ENCODE measurements at places on chromosomes 1 and 21. TPM values are rescaled to one million over a fixed set of nuclear protein-coding genes. Genes with fewer than 3 reads are reported as not detected.

Gene VSIG8
- polyA plus RNA-seq, result not detected

Gene RNU1-3
- not detected for polyA plus RNA-seq

Gene C21orf91
- 3.7 TPM for polyA plus RNA-seq

Gene PMF1
- polyA plus RNA-seq, result 74.9 TPM

Gene LRRN2
- polyA plus RNA-seq, result not detected

Gene SLAMF7
- not detected for polyA plus RNA-seq

Gene TMEM51
- polyA plus RNA-seq, result 11.6 TPM

Gene NPHS2
- polyA plus RNA-seq, result not detected

Gene ZBTB8B
- polyA plus RNA-seq, result not detected

Gene CEP104
- 17.9 TPM for polyA plus RNA-seq

Gene ARMH1
- polyA plus RNA-seq, result 1.1 TPM

Gene AQP10
- polyA plus RNA-seq, result not detected

Gene GPBP1L1
- 24.0 TPM for polyA plus RNA-seq

Gene ITLN1
- not detected for polyA plus RNA-seq

Gene OPRD1
- not detected for polyA plus RNA-seq

Gene GCSAML
- not detected for polyA plus RNA-seq

Gene TRIM62
- 12.8 TPM for polyA plus RNA-seq

Gene ISG15
- 99.1 TPM for polyA plus RNA-seq

Gene SLC50A1
- 20.8 TPM for polyA plus RNA-seq

Gene FMO4
- polyA plus RNA-seq, result 0.55 TPM

Gene FBLIM1
- polyA plus RNA-seq, result 140 TPM

Gene CRP
- not detected for polyA plus RNA-seq

Gene LCE2B
- not detected for polyA plus RNA-seq

Gene CFAP74
- not detected for polyA plus RNA-seq

Gene SERPINC1
- polyA plus RNA-seq, result not detected

Gene OR2G3
- polyA plus RNA-seq, result not detected

Gene CYP4B1
- polyA plus RNA-seq, result not detected

Gene CLCNKA
- not detected for polyA plus RNA-seq

Gene GBP6
- not detected for polyA plus RNA-seq

Gene STIL
- 6.8 TPM for polyA plus RNA-seq

Gene BGLAP
- 0.67 TPM for polyA plus RNA-seq

Gene FGGY
- 5.6 TPM for polyA plus RNA-seq

Gene RUNX3
- polyA plus RNA-seq, result 0.07 TPM

Gene OR2L5
- not detected for polyA plus RNA-seq

Gene OXCT2
- polyA plus RNA-seq, result 0.22 TPM

Gene BACE2
- polyA plus RNA-seq, result 35.5 TPM

Gene SWT1
- 0.80 TPM for polyA plus RNA-seq

Gene LAPTM5
- 0.09 TPM for polyA plus RNA-seq

Gene PADI4
- polyA plus RNA-seq, result not detected

Gene SPAG17
- 0.10 TPM for polyA plus RNA-seq

Gene ATP1A2
- polyA plus RNA-seq, result 0.15 TPM

Gene S100A10
- 223 TPM for polyA plus RNA-seq

Gene AGT
- 0.34 TPM for polyA plus RNA-seq

Gene LYSMD1
- polyA plus RNA-seq, result 5.0 TPM

Gene HLX
- 5.9 TPM for polyA plus RNA-seq

Gene RAB42
- polyA plus RNA-seq, result 0.77 TPM

Gene S100A1
- 0.59 TPM for polyA plus RNA-seq

Gene EPHA10
- polyA plus RNA-seq, result not detected

Gene EPHB2
- 53.6 TPM for polyA plus RNA-seq

Gene ANKRD65
- 0.11 TPM for polyA plus RNA-seq

Gene TOMM40L
- polyA plus RNA-seq, result 7.9 TPM

Gene DPM3
- 138 TPM for polyA plus RNA-seq
